ENCODE measurements at places on chromosomes 4 and X.

- DNase-seq, result no peak
These were observed 44.9 kb downstream of the RASGEF1B start for GRCh38 chr4:81426770-81427289.

- DNase-seq, result no peak
These were observed 1025.5 kb downstream of the RPA4 start for GRCh38 chrX:97909245-97909644.

- DNase-seq, result no peak
These were observed 265.3 kb downstream of the ZNF674 start for GRCh38 chrX:46279925-46280313.

GRCh38 chr4:180855184-180855583 lies 1388.0 kb upstream of the TENM3 start:
- DNase-seq, result no peak

DNA sequence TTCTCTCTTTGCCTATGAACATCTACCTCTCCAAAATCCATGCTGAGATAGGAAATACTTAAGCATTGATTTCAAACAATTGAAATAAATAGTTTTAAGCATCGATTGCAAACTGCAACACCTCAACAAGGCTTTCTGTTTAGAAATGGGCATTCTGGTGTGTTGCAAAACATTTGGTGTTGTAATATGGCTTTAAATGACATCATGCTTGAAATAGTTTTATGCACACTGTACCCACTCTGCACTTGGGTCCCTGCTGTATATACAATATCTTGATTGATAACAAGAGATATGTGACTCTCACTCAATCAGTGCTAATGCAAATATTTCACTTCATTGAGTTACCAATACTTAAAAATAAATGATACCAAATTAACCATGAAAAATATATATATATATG lies 964.9 kb upstream of the GRIA3 start:
- DNase-seq, result no peak

- no peak for DNase-seq
These were observed 42.7 kb downstream of the HPRT1 start for GRCh38 chrX:134502686-134503085.

GRCh38 chrX:57772637-57773036 lies 92.6 kb upstream of the NLRP2B start:
- no peak for DNase-seq

DNA sequence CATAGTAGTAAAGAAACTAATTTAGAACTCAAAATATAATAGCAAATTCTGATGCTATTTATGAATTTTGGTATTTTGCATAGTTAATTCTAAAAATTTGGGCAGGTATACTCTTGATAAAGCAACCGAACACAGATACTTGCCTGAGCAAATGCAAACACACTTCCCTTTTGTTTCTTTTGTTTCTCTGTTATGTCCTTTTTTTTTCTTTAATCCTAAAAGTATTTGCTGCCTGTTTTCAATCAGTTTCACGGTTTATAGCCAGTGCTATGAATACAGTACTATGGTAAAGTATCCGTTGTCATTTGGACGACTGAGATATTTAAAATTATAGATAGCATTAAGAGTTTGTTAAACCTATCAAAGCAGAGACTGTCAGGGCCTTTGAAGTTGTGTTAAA lies 84.3 kb upstream of the HPRT1 start:
- no peak for DNase-seq

DNA sequence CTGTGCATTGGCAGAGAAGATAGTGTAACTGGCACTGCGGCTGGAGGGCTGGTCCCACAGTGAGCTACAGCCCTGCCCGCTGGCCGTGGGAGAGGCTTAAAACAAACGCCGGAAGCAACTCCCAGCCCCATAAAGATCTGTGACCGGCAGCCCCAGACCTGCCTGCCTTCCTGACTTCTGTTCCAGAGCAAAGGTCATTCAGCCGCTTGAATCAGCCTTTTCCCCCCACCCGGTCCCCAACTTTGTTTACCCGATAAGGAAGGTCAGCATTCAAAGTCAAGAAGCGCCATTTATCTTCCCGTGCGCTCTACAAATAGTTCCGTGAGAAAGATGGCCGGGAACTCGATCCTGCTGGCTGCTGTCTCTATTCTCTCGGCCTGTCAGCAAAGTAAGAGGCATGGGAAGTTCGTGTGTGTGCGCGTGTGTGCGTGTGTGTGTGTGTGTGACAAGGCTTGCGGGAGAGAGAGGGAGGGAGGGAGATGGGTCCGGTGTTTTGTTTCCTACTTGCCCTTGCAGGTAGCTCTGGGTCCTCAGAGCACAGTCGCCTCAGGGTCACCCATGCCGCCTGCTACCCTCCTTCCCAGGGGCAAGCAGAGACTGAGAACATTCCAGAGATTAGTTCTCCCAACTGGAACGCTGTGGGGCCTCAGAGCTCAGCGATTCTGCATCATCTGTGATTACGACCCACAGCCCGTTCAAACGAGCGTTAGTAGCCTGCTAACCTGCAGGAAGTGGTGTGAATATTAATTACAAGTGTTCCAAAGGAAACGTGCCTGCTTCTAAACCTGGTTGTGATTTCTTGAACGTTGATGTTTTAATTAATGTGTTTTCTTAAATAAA lies at the start of gene MGST2:
Gene MGST2, plus strand, starts transcription at position 130 of the 840 bp plus-strand sequence. Its CDS starts 201 bp downstream, at position 331.
- DNase-seq, result no peak

DNA sequence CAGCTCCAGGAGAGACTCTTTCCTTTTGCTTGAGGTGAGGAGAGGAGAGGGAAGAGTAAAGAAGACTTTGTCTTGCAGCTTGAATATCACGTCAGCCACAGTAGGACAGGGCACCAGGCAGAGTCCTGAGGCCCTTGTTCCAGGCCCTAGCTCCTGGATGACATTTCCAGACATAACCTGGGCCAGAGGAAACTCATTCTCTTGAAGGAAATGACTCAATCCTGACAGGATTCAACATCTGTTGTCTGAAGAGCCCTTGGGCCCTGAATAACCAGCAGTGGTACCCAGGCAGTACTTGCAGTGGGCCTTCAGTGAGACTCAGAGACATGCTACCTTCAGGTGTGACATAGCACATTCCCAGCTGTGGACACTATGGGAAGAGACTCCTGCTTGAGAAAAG lies 62.8 kb downstream of the FGF16 start:
- no peak for DNase-seq

GRCh38 chr4:153151535-153152455 lies 52.4 kb upstream of the TRIM2 start:
- no peak for DNase-seq

All from stimulated activated CD4-positive, alpha-beta T cell treated with anti-CD3 and anti-CD28 coated beads, TNF-alpha, amount 100 ng/mL, for 48 hours (primary cell).